ENCODE measurements at places on chromosomes 2 and 18.

GRCh38 chr2:65070856-65071255 is 14.6 kb downstream of the CEP68 start:
- no peak for DNase-seq

- no peak for DNase-seq
These were observed 72.5 kb downstream of the SS18 start for GRCh38 chr18:26017929-26018328.

DNA sequence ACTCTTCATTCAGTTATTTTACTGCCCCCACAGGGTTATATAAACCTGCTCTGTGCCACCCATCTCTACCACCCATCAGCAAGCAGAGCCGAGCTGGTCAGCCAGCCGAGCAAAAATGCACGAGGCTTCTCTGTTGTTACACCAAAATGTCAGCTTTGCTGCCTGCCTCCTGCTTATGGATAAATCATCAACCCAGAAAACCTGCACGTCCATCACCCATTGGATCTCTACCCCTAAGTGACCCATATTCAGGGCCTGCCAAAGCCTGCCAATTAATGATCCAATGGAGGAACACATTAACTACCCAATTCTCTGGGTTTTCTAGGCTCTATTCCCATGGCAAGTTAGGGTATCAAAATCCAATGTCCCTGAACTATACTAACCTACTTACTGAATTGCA is 365.5 kb upstream of the ACVR2A start:
- DNase-seq = no peak

DNA sequence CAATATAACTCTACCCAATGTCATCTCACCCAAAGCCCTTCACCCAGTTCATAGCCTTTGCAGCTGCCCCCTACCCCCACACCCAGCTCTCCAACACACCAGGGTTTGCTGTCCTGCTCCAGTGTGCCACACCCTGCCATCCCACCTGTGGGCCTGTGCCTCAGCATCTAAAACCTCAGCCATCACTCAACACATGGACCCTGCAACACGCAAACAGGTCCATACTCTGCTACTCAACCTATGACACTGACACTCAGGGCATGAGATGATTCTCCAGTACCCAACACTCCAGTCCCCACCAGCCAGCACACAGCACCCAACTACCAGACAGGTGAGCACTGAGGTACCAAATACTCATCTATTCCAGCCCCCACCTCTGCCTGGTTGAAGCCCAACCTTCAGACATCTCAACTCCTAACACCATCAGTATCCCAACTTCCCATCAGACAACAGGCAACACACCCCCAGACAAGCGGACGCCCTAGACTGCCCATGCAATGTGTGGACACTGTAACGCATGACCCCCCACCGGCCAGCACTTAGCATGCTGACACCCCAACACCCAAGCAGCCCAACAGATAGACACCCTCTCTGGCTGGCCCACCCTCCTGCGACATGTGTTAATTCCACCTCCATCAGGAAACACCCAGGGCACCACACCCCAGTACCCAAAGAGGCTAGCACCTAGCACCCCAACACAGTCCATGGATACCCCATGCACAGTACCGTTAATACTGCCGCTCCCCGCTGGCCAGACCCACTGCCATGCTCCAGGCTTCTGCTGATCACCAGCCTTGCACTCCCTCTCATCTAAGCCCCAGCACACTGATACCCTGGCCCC is 25.0 kb downstream of the ZAP70 start:
- DNase-seq = no peak

DNA sequence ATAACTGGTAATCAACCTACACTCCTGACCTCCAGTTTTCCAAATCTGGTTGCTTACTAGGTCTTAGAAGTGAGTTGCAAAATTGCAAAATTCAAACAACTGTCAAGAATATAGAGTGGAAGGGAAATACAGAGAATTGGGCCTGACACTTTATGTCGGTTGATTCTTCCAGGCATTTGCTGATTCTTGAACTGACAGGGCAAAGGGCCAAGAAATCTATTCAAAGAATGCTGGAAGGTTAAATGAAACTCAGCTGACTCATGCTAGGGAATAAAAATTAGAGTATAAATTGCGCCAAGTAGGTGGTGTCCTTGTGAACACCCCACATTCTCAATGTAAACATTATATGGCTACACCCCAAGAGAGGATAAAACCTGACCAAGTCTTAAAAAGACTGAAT is 21.5 kb upstream of the ZSCAN30 start:
- no peak for DNase-seq

DNA sequence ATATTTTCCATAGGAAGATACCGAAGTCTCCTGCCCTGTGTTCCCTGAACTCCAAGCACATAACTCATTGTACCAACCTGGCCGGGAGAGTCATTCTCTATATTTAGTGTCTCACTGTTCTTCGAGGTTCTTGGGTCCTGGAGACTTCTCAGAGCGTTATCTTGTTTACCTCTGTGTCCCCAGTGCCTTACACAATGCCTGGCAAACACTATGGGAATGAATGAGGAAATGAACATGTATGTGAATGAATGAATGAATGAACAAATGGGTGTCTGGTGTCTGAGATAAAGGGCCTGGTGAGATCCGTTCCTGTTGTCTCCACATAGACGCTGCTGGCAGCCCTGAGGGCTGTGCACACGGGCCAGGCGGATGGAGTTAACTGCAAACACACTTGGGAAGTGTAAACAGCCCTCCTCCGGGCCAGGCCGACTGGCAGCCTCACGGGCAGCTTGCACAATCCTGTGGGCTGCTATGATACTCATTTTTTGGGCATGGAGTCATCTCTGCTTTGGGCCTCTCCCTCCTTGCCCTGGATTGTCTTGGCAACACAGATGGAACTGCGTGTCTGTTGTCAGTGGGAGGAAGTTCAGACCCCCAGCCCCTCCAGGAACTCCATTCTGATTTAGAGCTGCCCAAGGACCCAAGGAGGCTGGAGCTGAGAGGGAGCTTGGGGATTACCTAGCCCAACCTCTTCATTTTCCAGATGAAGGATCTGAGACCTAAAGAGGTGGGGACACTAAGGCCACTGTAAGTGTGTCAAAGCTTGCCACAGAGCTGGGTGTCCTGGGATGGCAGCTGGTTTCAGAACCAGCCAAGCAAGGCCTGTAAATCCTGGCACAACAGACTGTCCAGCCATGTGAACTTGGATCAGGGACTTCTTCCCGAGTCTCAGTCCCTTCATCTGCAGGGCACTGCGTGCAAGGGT is 124.4 kb downstream of the INHBB start:
- DNase-seq = no peak

- no peak for DNase-seq
These were observed 383.9 kb downstream of the ARHGAP15 start for GRCh38 chr2:143513081-143513480.

DNA sequence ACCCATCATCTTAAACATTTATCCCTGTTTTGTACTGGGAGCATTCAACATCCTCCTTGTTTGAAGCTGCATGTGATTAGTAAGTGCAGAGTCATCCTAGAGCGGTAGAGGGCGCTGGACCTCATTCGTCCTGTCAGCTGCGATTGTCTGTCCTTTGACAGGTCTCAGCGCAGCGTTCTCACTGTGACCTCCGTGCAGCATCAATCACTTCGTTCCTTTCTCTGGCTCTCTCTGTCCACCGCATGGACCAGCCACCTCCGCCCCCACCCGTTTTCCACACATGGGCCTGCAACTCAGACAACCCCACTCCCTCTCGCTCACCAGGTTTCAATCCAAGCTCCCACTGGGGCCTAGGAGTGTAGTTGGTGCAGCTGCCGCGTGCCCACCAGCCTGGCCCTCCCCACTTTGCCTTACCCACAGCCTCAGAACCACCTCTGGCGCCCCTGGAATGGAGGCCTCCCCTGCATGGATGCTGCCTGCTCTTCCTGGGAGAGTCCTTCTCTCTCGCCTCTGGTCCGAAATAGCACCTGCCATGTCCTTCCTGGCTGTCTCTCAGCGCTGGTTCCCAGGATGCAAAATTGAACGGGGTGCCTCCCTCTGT is 90.5 kb downstream of the NDUFA10 start:
- DNase-seq = peak; percentile 38

- DNase-seq = no peak
These were observed 16.9 kb upstream of the MREG start for GRCh38 chr2:216030216-216030615.

DNA sequence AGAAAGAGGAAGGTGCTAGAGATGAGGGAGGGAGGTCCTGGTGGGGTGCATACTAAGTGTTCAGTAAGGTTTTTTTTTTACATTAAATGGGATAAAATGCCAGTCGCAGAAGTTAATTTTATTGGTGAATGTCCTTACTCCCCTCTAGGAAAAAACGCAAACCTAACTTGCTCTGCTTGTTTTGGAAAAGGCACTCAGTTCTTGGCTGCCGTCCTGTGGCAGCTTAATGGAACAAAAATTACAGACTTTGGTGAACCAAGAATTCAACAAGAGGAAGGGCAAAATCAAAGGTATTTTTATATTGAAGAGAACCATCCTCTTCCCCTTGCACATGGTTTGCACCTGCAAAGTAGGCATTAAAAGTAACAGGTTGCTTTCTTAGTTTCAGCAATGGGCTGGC is 12.7 kb upstream of the IL18R1 start:
- no peak for DNase-seq

GRCh38 chr2:211941216-211941747 is 597.3 kb downstream of the ERBB4 start:
- no peak for DNase-seq

DNA sequence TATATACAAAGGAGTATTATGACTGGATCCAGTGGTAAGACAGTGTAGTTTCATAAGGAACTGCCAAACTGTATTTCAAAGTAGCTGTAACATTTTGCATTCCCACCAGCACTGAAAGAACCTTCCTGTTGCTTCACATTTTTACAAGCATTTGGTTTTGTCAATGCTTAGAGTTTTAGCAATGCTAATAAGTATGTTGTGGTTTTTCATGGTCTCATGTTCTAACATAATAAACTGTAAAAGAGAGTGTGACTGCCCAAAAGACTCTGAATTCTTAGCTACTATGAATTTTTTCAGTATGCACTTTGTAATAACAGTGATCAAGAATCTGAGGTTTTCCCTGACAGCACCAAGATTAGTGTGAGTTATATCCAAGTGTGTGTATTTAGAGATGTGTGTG is 604.2 kb downstream of the XIRP2 start:
- DNase-seq = no peak

- no peak for DNase-seq
These were observed 127.9 kb downstream of the EVA1A start for GRCh38 chr2:75432761-75433361.

DNA sequence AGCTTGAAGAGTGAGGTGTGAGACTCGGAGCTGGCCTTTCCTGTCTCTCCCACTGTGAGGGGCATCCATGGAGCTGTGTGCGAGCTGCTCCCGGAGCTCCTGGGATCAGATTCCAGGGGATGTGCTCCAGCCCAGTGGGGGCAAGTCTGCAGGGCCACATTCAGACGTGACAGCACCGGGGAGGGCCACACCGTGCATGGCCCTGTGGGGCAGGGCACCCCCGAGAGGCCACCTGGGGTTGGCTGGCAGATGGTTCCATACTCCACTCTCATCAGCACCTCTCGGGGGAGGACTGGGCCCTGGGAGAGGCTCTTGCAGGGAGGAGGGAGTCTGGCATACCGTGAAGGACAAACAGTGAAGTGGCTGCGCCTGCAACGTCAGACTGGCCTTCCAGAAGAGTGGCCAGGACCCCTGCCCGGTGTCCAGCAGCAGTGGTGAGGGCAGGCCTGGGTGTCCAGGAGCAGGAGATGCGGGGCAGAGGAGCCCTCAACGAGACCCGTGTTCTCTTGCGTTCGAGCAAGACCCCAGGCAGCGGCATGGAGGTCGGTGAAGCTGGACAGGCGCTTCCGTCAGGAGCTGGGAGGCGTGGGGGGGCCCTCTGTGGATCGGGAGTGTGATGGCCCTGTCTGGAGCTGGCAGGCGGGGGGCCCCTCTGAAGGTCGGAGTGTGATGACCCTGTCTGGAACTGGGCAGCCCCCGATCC is 84.3 kb downstream of the ASB1 start:
- no peak for DNase-seq

DNA sequence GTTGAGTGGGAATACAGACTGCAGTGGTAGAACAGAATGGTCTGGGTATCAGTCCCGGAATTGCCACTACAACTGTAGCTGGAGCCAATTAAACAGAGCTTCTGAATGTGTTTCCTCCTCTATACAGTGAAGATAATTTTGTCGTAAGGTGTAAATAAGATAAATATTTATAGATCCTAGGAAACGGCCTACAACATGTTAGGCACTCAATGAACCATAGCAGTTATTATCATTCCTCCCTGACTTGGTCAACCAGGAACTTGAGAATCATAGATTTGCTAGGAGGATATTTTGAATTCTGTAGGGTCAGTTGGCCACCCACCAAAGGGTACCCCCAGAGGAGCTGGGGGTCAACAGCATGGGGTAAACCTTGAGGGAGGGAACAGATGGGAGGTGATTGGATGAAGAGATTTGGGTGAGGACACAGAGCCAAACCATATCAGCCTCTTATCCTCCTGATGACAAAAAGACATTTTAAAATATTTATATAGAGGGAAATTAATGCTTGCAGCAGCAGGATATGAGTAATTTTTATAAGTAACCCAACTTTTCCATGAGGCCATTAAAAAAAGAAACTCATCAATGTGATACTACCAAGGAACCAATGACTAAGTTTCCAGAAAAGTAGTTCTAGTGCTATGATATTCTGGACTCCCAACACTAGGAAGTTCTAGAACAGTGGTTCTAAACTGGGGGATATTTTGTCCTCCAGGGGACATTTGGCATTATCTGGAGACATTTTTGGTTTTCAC is 4.0 kb downstream of the DHRS9 start:
- DNase-seq = no peak

DNA sequence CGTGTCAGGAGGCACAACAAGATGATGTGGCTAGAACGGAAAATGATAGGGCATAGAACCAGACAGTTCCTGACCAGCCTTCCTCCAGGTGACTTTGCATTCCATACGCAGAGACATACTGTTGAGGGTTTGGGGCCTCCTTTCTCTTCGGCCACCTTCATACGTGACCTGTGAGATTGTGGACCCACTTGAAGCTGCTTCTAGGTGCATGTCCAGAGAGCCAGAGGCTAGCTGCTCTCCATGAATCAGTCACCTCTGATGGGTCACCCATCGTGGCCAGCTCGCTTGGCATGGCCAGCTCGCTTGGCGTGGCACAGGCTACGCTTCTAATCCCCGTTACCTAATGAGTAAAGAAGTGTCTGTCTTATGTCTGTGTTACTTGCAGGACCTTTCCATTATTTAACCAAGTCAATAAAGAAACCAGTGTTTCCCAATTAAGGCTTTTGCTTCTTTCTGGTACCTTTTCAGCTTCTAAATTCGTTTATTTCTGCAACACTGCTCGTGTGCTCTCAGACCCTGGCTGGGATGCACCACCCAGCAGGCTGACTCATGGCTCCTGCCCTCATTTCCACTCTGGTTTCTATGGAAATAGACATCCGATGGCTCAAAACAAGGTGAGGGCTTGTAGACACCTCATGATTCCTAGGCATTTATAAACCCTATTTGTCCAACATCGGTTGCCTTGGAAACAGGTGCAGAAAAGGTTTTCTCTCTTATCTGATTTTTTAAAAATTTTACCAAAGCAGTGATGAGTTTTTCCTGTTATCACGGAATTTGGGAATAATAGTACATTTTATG is 86.7 kb upstream of the B3GNT7 start:
- DNase-seq = no peak

DNA sequence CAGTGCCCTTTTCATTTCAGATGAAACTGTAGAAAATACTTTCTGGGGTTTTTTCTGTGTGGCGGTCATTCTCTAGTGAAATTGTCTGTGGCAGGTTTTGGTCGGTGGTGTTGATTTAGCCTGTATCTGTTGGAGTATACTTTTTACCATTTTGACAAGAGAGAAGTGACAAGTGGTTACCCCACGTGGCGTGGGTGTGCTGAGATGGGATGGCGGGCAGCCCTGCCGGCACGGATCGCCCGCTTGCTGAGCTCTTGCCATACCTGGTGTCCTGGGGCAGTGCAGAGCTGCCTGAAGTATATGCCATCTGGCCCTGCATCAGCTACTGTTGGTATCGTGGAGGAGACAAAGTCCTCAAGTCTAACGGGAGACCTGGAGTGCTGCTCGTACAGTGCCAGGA is 64.1 kb downstream of the MRPS9 start:
- DNase-seq = no peak

Measured in activated T-cell treated with anti-CD3 and anti-CD28 coated beads for 4 hours (primary cell).